ENCODE measurements at places on chromosomes 1 and 21.

GRCh38 chr1:182811975-182812722, 22.6 kb downstream of the NPL start:
- no peak for DNase-seq

DNA sequence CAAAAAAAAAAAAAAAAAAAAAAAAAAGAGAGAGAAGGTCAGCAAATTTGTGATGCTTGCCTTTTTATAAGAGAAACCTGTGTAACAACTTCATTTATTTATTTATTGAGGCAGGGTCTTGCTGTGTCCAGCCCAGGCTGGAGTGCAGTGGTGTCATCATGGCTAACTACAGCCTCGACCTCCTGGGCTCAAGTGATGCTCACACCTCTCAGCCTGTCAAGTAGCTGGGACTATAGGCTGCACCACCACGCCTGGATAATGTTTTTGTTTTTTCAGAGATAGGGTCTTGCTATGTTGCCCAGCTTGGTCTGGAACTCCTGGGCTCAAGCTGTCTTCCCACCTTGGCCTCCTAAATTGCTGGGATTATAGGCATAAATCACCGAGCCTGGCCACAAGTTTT, 42.4 kb downstream of the DHCR24 start:
- no peak for DNase-seq

GRCh38 chr21:33937146-33937545, 21.5 kb upstream of the ATP5PO start:
- no peak for DNase-seq

- DNase-seq = peak; percentile 42
Measured at GRCh38 chr1:2611031-2611501, 21.8 kb downstream of the MMEL1 start.

GRCh38 chr1:228339059-228339704, 67.5 kb downstream of the TRIM11 start:
- no peak for DNase-seq

GRCh38 chr1:215844266-215844665, 277.2 kb downstream of the KCTD3 start:
- DNase-seq = no peak

DNA sequence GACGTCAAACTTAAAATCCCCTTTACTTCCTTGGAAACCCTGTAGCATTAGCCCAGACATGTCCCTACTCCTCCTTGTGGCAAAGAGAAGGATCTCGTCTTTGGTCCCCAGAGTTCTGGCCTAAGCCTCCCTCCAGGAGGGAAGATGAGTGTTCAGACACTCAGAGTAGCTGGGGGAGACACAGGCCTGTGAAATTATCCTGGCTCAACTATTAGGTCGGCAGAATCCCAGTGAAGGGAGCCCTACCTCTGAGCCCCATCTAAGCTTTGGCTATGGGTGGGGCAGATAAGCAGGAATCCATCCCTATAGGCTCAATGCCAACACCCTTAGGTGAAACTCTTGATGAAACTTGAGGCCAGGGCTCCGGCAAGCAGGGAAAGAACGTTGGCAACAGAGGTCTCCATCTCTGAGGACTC, 1.7 kb upstream of the SFN start:
- DNase-seq = no peak

DNA sequence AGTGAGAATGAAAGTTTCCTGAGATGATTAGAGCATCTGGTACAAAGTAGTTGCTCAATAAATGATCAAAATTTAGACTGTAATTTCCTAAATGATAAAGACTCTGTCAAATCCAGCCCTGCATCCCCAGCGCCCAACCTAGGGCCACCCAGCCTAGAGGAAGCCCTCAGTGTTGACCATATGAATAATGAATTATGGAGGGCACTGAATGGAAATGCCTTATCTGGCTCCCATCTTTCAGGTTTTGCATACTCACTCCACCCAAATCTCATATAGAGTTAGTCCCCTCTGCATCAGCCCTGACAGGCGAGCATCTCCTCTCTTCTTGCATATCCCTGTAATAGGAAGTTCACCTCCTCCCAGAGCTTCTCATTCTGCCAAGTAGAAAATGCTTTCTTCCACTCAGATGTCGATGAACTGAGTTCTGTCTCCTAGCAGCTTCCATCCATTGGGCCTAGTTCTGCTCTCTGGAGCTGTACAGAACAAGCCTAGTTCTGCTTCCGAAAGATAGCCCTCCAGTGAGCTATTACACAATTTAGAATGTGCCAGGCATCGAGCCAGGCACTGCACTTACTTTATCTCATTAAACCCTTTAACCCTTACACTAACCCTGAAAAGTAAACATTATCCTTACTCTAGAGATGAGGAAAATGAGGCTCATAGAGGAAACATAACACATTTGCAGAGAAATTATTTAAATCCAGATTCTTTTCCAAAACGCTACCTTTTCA, 20.9 kb downstream of the COA7 start:
- DNase-seq = no peak

- no peak for DNase-seq
Measured at GRCh38 chr1:4328402-4329071, 325.9 kb upstream of the AJAP1 start.

- DNase-seq = no peak
Measured at GRCh38 chr1:165415068-165415467, 29.9 kb downstream of the RXRG start.

GRCh38 chr1:30853350-30853749, 55.2 kb downstream of the SDC3 start:
- no peak for DNase-seq

- no peak for DNase-seq
Measured at GRCh38 chr1:219973213-219973612, 44.9 kb upstream of the SLC30A10 start.

DNA sequence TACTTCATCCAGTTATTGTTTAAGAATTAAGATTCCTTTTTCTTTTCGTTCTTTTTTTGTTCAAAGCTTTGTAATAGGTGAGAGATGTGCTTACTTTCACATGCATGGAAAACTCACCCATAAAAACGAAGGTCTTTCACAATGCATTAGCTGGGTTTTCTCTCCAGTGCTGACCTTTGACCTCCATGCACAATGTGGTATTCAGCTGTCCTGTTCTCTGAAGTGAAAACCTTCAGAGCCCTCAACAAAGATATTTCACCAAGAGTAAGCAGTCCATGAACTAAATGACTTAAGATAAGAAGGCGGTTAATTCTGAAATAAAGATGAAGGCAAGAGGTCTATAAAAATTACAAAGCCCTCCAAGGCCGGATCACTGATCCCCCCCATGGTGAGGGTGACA, 77.1 kb upstream of the IPO9 start:
- DNase-seq = no peak

DNA sequence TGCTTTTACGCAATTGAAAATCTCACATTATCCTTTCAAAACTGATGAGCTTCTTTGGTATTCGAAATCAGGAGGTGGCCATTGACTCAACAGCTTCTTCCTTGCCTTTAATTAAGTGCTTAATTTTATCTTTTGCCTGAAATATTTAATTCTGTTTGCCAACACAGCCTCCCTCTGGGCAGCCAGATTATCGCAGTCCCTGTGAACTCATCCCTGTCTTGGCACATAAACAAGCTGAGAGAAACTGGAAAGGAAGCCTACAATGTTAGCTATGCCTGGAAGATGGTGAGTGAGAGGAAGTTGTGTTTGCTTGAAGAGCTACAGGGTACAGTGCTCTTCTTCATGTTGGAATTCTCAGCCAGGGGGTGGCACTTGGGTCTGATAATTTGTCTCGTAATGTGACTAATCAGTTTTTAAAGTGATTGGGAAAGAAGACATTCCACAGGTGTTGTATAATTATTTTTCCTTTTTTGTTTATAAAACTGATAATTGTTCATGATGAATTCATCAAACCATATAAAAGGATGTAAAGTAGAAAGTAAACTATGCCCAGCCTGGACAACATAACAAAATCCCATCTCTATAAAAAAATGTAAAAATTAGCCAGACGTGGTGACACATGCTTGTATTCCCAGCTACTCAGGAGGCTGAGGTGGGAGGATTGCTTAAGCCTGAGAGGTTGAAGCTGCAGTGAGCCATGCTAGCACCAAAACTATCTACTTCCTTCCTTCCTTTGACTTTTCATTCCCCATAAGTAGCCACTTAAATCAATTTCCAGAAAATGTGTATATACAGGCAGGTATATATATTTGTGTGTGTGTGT, 90.1 kb upstream of the RAVER2 start:
- DNase-seq = no peak

- DNase-seq = no peak
Measured at GRCh38 chr1:25658791-25659431, 42.3 kb downstream of the MAN1C1 start.

- DNase-seq = no peak
Measured at GRCh38 chr1:18037651-18038050, 69.9 kb upstream of the IGSF21 start.

GRCh38 chr1:220347654-220348175, 75.5 kb upstream of the RAB3GAP2 start:
- DNase-seq = no peak

DNA sequence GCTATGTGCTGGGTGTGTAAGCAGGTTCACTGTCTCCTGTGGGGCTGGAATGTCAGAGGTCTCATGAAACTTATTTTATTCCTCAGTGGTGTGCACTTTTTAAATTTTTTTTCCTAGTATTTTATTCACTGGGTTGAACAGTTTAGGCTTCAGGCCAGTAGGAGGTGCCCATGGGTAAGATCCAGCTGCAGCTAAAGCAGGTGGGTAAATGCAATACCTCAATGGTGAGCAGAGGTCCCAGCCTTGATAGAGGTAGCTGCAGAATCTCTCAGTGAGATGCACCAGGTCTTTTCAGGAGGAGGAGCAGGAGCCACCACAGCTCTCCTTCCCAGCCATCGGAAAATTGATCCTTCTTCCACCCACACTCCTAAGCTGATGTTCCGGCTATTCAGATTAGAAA, 12.6 kb upstream of the OR6N2 start:
- DNase-seq = no peak

GRCh38 chr1:164602480-164603093, 43.6 kb downstream of the PBX1 start:
- DNase-seq = no peak

All from inflammatory macrophage treated with lipopolysaccharide for 4 hours (primary cell).